ENCODE measurements at places on chromosomes 5 and 9.

DNA sequence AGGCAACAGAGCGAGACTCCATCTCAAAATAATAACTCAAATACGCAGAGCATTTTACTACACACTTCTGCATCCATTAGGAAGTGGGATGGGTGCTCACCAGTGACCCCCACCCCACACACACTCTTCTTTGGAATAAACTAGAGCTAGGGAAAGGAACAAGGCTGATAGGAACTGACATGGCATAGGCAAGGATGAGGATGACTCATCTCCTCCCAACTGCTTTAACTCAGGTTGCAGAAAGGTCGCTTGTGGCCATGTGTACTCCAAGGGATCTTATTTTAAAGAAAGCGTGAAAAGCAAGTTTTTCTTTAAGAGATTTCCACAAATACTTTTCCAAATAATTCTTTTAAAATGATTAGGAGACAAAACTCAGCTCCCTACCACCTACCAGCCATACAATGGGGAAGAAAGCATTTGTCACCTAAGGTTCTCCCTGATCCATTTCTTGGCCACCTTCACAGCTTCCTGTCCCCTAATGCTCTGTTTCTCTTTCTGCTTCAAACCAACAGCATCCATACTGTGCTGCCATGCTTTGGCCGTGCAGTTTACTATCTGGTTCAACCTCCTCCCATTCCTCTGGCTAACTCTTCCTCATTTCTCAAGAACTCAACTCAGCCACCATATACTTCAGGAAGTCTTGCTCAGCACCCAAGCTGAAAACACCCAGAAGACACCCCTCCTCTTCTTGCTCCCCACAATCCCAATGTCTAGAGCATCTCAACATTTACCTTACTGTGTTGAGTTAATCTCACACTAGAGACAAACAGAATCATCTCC lies 211.9 kb downstream of the ACTL7B start:
- ATAC-seq: peak; percentile 32

DNA sequence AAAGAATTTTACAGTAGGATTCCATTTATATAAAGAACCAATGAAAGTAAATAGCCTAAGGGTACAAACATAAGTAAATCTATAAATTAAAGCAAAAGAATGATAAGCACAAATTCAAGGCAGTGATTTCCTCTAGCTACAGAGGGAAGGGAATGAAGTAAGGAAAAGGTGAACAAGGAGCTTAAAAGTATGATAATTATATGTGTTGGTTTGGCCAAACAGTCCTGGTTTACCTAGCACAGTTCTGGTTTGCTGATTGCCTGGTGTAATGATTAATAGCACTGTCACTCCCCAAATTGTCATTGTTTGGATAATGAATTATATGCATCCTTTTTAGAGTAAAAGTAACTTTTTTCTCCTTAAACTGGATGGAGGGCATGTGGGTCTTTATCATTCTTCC lies 15.0 kb upstream of the TMEM161B start:
- no peak for ATAC-seq

- ATAC-seq: peak; percentile 71
These were observed at the start of gene HSPB3 for GRCh38 chr5:54455413-54456157. Gene HSPB3, plus strand, starts transcription at chr5:54455699. Its CDS starts 91 bp downstream, at chr5:54455790.

GRCh38 chr9:100213730-100214477 lies 114.9 kb downstream of the INVS start:
- no peak for ATAC-seq

- no peak for ATAC-seq
These were observed 1330.4 kb upstream of the WWC1 start for GRCh38 chr5:166961028-166961427.

DNA sequence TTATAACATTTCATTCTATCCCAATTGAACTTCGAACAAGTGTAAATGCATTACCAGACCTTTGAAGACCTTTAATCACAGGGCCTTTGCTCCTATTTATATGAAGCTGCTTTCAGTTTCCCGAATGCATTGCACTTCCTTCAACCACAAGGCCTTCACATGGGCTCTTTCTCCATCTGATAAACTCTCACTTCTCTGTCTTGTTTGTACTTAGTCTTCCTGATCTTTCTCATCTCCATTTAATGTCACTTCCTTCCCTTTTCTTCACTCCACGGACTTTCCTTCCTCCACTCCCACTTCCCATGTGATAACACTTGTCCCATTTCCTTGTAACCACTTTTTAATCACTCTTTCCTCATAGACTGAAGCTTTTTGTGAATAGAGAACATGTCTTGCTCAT lies 74.3 kb upstream of the TNC start:
- ATAC-seq: no peak

DNA sequence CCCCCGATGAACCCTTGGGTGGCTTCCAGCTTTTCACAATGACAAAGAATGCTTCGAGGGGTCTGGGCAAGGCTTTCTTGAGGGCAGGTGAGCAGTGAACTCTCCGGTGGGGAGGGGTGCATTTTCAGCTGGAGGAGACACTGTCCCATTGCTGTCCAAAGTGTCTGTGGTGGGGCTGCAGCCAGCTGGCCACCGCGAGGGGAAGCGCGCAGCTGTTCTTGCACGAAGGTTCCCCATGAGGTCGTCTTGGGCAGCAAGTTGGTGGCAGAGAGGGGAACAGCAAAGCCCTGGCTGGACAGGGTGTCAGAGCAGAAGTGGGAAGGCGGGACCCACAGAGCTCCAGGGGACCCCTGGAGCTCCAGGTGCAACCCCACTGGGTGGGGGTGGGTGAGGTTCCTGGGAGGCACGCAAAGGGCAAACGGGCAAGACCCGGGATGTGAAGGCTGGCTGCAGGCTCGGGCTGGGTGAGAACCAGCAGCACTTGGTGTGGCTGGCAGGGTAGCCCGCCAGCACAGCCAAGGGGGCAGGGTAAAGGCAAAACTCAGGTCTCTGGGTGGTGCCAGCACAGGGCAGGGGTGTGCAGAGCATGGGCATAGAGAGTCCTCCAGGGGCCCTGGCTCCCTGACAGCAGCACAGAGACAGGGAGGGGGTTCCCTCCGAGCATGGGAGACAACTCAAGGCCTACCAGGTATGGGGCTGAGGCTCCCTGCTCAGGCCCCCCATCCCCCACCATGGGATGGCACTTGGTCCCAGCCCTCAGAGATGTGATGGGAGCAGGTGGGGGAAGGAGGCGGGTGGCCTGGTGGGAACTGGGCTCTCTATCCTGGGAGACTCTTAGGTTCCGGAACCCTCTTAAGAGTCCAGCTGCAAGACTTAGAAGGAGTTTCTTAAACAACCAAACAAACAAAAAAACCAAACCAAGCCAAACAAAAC lies 26.6 kb downstream of the TSPAN17 start:
- ATAC-seq: no peak
